ENCODE measurements at places on chromosomes 16 and 17.

GRCh38 chr17:82808921-82809905 is 30.6 kb downstream of the ZNF750 start:
- DNase-seq, result no peak

- no peak for DNase-seq
These were observed 47.1 kb downstream of the LITAF start for GRCh38 chr16:11539641-11540050.

- peak; percentile 1 for DNase-seq
These were observed at the start of gene SDR42E2 for GRCh38 chr16:22161999-22162655. Gene SDR42E2 (plus strand): TSS chr16:22162506. CDS start chr16:22165583, 3,077 bp downstream.

GRCh38 chr16:22813948-22814710 is at the start of gene HS3ST2:
Gene HS3ST2 (plus strand): TSS chr16:22814162. CDS start chr16:22814611, 449 bp downstream.
- DNase-seq, result no peak

DNA sequence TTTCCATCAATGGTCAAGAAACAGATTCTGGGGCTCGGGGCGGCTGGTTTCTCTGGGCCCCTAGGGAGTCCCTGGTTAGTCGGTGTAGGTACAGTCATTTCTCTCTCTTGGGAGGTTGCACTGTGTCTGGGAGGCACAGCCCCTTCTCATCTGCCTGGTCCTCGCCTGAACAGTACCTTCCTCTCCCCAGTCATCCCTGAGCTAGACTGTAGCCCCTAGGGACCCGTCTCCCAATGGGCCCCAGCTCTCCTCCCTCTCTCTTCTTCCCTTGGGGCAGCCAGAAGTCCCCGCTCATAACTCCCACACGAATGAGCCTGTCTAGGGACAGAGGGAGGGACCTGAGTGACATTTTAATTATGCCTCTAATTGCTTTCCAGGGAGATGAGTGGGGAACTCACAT is 20.2 kb upstream of the CPSF4L start:
- no peak for DNase-seq

DNA sequence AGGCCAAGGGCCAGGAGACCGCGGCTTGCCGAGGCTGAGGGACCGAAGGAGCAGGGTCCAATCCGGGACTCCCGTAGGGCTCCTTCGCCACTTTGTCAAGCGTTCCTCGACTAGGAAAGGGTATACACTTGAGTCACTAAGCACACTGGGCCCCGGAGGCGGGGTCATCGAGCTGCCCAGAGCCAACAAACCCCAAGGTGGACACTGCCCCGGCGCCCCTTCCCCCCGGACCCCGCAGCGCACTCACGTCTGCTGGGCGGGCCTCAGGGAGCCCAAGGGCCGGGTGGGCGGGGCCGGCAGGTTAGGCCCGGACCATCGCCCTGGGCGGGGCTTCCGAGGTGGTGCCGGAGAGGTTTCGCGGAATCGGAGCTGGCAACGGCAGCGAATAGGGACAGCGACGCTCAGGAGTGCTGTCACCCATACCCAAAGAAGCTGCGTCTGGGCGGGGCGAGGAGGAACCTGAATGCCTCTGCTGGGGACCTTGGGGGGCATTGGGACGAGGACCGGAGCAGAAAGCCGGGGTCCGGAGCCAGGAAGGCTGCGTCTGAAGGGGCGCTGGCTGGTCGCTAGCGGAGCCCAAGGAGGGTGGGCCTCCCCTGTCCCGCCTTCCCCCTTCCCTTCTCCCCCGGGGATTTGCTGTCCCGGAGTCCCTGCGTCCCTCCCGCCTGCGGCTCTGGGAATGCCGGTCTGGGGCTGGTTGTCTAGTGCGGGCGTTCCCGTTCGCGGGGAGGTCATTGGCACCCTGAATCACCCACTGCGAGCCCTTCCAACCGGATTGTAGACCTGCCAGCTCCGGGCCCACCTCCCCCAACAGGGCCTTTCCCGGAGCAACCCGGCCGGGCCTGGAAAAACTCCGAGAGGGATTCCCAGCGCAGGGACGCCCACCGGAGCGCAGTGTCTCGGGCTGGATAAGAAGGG is 118.2 kb upstream of the SMURF2 start:
- DNase-seq, result peak; percentile 40

DNA sequence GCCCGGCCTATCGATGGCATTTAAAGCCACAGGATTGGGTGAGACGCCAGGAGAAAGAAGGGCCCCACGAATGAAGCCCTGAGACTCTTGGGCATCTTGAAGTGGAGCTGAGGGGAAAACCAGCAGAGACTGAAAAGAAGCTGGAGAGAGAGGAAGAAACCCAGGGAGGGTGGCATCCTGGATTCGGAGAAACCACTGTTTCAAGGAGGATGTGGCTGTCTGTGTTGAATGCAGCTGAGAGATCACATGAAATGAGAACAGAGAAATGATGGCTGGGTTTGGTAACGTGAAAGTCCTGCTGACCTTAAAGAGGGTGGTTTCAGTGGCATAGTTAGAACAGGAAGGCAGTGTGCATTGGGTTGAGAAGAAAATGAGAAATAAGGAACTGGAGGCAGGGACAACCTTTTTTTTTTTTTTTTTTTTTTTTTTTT is 3.8 kb downstream of the TNFSF12 start:
- no peak for DNase-seq

- DNase-seq, result no peak
These were observed 2.9 kb upstream of the EPX start for GRCh38 chr17:58189436-58190146.

GRCh38 chr17:41697122-41697962 is 8.7 kb downstream of the EIF1 start:
- no peak for DNase-seq

DNA sequence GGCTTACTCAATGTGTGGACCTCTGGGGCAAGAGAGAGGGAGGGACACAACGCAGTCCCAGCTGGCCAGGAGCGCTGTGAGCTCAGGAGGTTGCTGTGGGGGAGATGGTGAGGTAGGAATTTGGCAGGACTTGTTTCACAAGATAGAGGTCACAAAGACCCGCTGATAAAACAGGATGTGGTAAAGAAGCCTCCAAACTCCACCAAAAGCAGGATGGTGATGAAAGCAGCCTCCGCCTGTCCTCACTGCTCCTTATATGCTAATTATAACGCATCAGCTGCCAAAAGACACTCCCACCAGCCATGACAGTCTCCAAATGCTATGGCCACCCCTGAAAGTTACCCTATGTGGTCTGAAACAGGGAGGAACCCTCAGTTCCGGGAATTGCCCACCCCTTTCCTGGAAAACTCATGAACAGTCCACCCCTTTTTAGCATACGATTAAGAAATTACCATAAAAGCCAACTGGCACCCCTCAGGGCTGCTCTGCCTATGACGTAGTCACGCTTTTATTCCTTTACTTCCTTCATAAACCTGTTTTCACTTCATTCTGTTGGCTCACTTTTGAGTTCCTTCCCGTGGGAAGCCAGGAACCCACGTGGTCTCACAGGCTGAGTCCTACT is 5.3 kb upstream of the EIF4A3 start:
- no peak for DNase-seq
